ENCODE measurements at places on chromosomes 11 and 22.

- no peak for DNase-seq
Measured at GRCh38 chr11:86459002-86459385, 84.3 kb downstream of the CCDC81 start.

DNA sequence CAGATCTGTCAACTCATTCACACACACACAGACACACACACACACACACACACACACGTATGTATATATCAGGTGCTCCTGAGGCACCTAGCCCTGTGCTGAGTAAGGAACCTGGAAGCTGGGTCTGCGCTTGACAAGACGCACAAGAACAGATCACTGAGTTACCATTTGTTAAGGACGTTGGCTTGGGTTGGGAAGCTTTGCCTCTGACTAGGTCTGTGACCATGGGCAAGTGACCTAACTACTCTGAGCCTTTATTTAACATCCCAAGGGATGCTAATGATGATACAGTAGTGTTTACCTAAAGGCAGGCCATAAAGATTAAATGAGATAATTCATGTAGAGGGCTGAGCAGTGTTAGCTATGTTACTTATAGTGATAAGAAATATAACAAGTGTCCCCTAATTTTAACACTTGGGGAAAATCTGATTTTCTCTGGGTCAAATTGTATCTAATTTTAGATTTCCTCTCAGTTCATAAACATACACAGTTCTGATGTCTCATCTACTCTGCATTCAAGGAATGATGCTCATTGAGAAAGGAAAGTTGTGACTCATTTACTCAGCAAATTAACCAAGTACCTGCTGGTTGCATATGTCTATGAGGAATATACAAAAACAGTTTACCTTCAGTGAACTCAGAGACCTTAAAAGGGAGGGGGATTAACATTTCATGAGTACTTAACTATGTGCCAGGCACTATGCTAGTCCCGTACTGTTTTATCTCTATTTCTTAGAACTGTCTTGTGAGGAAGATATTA is 13.6 kb downstream of the RNF185 start:
- no peak for DNase-seq

DNA sequence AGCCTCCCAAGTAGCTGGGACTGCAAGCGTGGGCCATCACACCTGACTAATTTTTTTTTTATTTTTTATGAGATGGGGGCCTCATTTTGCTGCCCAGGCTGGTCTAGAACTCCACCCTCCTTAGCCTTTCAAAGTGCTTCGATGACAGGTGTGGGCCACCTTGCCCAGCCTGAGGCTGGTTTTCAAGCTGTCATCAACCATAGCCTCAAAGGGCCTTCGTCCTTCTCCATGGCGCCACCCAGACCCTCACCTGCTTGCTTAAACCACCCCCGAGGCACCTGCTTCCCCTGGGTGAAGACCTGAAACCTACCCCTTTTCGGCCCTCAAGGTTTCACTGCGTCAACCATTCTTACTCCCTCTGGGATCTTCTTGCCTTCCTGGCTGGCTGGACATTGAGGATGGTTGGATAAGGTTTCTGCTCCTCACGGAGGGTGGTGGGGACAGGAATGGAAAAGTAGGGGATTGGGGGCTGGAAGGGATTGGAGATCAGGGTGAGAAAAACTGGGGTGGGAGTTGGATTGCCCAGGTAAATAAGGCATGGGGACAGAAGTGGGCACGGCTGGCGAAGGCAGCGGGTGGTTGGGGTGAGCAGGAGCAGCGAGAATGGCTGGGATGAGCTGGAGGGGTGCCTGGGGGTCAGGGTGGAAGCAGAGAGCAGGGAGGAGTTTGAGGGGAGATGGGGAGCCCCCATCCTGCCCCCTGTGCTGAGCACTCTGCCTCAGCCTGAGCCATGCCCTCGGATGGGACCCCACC is 2.8 kb upstream of the ACR start:
- DNase-seq: peak; percentile 7

- DNase-seq: no peak
Measured at GRCh38 chr11:96306933-96307775, 35.8 kb downstream of the MAML2 start.

DNA sequence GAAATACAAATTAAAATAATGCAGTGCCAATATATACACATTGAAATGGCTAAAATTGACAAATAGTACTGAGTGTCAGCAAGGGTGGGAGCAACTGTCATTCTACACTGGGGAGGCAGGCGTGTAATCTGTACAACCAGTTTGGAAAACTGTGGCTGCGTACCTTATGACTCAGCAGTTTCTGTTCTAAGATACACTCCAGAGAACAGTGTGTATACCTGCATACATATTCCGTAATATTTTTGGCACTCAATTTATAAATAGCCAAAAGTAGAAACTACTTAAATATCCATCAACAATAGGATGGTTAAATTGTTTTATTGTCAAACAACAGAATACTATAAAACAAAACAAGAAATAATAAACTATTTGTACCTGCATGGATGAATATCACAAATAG is 57.6 kb downstream of the RNF169 start:
- DNase-seq: no peak

- no peak for DNase-seq
Measured at GRCh38 chr11:130897262-130898182, 18.8 kb downstream of the SNX19 start.

DNA sequence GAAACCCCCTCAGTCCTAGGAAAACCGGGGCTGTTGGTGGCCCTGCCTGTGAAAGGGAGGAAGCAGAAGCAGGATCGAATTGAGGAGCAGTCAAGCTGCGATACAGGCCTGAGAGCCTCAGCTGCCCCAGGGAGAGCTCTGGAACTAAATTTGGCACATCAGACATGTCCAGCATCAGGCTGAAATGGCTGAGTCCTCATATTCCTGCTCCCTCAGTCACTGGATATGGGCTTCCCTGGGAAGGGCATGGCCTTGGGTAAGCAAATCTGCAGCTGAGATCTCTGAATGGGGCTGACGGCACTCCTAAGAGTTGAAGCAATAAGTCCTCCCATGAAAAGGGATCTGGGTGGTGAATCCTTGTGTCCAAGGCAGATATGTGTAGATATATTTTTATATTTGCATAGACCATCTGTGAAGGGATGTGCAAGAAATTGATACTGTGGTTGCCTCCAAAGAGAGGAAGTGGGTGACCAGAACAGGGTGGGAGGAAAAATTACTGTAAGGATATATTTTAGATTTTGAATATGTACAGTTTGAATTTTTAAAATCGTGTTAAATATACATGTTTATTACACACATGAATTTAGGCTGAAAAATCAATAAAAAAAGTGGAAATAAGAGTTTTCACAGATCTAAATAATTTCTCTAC is 45.5 kb downstream of the APIP start:
- no peak for DNase-seq

DNA sequence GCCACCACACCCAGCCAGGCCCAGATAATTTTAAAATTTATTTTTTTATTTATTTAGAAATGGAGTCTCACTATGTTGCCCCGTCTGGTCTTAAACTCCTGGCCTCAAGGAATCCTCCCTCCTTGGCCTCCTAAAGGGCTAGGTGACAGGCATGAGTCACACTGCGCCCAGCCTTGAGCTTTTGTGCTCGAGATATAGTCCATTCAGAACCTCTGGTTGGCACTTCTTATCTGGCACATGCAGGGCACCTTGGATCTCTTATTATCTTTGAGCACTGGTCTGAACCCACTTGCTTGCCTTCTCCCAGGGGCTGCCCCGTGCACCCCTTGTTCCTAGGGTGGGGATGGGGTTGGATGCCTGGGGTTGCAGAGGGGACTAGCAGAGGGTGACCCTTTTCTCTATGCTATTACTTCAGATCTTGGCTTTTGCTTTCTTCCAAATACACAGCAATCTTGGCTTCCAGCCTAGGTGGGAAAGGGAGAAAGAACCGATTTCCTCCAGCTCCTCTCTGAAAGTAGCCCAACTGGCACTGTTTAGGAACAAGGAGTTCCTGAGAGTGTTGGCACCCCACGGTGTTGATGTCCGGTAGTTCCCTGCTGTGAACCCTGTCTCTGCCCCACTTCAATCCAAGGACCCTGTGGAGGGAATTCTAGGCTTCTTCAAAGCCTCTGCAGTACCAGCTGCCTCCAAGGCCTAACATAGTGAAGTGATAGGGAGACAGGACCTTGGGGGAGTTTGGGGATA is 1.3 kb upstream of the SLC3A2 start:
- DNase-seq: no peak

DNA sequence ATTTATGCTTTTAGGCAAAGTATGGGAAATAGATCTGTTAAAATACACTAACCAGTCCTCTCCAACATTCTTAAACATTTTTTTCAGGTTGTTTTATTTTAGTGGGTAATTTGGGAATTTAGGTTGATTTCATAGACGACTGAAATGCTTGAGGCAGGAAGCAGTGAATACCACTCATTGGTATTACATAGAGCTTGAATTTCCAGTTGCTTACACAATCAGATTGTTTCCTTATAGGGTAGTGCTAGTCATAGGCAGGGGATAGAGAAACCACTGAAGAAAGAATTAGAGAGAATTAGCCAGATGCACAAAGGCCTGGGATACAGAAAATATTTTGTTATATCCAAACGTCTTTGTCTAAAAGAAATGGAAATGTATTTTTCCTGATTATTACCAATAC is 23.9 kb upstream of the LYVE1 start:
- no peak for DNase-seq

GRCh38 chr11:130786586-130786985 is 129.7 kb downstream of the SNX19 start:
- no peak for DNase-seq

DNA sequence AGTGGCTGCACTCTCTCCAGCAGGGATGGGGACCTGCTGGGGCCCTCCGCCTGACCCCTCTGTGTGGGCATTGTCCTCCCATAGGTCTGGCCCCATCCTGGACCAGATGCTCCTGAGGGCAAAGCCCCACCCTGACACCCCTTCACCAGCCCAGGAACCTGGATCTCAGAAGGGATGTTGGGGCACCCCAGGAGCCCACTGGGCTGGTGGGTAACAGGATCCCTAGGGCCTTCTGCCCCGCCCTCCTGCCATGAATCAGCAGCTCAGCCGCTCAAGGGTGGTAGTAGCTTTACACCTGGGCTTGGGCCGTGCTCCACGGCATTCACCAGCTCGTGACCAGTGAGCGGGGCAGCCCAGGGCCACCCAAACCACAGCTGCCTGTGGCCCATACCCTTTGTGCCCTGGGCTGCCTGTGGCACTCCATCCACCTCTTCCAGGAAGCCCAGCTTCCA is 1.0 kb upstream of the MAPK12 start:
- no peak for DNase-seq

DNA sequence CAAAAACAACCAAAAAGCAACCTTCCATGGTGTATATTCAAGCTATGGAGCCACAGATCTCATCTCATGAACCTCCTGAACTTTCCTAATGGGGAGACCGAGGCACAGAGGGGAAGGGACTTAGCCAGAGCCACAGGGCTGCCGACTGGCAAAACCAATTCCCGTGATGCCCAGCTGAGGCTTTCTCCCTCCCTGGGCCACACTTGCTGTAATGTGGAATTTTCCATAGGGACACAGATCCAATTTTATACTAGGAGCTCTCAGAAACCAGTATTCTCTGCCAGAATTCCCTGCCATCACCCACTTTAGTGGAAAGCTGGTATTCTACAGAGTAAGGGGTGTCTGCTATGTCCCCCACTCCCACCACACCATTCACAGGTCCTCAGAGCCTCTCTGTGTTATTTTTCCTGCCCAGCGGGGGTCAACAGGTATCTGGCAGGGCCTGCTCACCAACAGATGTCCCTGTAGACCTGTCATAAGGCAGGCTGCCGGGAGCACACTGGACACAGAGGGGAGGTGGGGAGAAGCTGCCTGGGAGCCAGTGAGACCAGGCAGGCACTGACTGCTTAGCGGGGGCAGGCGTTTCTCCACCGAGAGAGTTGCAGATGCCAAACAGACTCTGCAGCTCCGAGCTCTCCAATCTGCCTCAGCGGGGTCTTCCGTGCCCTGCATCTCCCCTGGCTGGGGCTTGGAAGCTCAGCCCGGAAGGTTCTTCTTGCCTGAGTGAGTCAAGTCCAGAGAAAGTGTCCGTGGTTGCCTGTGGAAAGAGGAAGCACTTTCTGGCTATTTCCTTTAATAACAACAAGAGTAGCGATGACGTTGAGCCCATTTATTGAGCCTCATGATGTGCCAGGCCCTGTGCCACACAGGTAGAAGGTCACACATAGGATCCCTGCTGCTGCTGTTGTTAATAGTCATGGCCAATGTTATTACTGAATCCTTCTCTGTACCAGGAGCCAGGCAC is 26.3 kb downstream of the RPS6KA4 start:
- no peak for DNase-seq

All from activated naive CD4-positive, alpha-beta T cell treated with anti-CD3 and anti-CD28 coated beads, Interleukin-2, amount 10 ng/mL, durations not matched to agents 7 days and 5 days (primary cell).